ENCODE measurements at places on chromosomes 11 and 22.

GRCh38 chr11:2089536-2090165, 49.5 kb downstream of the IGF2 start:
- DNase-seq, result peak; percentile 40

DNA sequence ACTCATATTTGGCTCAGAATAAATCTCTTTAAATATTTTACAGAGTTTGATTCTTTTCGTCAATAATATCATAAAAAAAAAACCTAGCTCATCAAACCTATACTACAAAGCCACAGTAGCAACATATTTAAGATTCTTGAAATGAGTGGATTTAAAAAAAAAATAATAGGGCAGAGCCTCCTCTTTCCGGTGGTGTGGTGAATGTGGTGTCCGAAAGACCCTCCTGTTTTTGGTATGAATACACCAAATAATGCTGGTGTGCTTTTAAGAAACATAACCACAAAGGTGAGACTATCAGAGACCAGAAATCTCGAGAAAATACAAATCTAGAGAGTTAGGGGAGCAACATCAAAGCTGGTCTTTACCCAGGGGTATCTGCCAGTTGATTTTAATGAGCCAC, 342.6 kb downstream of the TBC1D22A start:
- DNase-seq, result no peak

DNA sequence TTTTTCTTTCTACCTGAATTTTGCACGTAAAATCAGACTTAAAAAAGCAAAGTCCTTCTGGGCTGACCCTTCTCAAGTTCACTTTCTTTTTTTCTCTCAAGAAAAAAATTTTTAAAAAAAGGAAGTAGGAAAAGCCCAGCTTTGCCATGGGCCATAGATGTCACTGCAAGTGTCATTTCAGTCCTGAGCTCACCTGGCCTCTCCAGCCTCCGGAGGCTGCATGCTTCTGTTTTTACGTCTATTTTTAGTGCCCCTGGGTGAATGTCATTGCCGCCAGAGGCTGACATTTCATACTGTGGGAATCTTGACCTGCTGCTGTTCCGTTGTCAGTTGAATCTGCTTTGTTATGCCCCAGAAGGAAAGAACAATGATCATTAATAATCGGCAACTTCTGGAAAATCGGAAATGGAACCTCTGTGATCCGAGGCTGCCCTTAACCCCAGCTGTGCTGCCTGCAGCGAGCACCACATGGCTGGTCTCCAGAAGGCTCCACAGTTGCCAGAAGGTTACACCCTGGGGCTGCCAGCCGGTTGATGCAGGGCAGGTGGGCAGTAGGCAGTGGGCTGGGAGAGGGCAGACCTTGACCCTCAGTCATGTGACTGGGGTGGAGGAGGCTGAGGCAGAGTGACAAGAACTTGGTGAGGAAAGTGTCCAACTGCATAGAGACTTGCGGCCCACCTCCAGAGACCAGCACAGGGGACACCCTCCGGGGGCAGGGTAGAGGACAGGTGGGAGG, 16.7 kb upstream of the MYEOV start:
- DNase-seq, result no peak

DNA sequence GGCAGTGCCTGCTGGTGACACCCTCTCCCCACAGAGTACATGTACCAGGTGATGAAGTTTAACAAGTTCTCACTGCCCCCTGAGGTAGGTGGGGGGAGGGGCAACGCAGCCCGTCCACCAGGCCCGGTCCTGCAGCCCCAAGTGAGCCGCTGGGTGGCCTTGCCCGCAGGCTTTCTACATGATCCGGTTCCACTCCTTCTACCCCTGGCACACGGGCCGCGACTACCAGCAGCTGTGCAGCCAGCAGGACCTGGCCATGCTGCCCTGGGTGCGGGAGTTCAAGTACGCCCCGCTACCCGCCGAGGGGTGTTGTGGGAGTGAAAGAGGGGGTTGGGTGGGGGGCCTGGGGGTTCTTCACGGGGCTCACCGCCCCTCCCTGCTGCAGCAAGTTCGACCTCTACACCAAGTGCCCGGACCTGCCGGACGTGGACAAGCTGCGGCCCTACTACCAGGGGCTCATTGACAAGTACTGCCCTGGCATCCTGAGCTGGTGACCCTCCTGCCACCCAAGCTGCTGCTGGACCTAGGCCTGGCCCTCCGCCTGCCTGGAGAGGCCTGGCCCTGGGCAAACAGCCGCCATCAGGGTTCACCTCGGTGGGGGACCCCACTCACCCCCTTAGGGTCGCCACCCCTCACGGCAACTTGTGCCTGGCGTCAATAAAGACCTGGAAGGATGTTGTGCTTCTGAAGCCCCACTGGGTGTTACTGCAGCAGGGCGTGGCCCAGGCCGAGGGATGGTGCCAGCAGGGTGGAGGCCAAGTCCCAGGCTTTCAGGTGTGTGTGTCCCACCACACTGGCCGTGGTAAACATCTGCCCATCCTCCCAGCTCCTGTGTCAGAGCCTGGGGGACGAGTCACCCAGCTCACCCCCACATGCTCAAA, 2.9 kb downstream of the MIOX start:
- no peak for DNase-seq

- DNase-seq, result no peak
These were observed 116.8 kb upstream of the NNMT start for GRCh38 chr11:114179234-114179941.

GRCh38 chr11:57484141-57484710, 23.9 kb downstream of the RTN4RL2 start:
- no peak for DNase-seq

GRCh38 chr11:124586238-124586860, 16.6 kb downstream of the OR8A1 start:
- DNase-seq, result peak; percentile 48

DNA sequence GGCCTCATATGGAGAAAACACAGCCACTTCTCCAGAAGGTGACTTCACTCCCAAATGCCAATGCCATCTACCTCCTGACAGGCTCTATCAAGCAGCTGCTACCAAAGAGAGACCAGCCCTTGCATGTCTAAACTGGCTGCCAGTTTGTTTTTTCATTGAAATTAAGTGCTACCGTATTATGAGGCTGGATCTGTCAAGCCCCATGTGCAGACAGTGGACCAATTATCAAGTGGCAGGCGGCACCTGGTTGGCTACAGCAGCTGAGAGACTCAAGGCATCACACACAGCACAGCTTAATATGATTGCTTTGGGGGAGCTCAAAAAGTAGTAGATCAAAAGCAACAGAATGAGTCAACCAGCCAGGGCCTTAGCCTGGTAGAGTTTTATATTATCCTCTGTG, 1293.0 kb upstream of the TENM4 start:
- DNase-seq, result no peak

DNA sequence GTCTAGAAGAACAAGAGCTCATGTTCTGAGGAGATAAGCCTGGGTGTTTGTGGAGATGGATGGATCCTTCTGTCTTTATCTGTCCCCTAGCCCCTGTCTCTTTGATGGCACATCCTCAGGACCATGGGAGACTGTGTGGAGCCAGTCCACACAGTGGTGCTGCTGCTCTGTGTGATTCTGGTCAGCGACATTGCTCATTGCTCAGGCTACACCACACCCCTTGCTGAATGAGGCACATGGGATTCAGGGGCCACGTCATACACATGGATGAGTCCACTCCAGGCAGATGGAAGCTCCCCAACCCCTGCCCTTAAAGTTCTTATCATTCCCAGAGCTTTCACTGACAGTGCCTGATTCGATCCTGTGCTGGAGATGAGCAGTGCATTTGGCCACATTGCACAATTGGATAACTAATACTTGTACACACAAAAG, 222.2 kb downstream of the NAV2 start:
- peak; percentile 80 for DNase-seq

GRCh38 chr11:33280411-33280810, 23.2 kb downstream of the HIPK3 start:
- DNase-seq, result no peak

GRCh38 chr11:59365232-59366018, 6.7 kb downstream of the OR5AN1 start:
- no peak for DNase-seq

DNA sequence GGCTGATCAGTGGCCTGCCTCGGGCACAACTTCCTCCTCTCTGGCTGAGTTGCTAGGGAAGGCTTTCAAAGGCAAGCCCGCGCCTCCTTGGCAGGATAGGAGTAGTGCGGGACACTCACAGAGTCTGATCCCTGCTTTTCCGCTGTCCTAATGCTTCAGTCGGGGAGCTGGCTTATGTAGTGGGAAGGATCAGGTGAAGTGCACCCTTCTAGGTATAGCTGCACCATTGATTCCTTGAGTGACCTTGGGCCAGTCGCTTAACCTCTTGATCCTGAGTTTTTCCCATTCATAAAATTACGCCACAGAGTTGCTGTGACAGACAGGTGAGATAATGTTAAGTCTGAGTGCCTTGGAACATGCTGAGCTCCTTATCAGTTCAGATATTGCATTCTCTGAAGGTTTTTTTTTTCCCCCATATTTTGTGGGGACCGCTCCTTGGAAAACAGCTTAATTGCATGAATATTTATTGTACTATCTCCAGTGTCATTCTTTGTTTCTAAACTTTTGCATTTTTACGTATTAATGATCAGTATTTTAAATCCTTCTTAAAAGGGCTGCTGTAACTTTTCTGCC, 961 bp downstream of the IPO7 start:
- DNase-seq, result no peak

DNA sequence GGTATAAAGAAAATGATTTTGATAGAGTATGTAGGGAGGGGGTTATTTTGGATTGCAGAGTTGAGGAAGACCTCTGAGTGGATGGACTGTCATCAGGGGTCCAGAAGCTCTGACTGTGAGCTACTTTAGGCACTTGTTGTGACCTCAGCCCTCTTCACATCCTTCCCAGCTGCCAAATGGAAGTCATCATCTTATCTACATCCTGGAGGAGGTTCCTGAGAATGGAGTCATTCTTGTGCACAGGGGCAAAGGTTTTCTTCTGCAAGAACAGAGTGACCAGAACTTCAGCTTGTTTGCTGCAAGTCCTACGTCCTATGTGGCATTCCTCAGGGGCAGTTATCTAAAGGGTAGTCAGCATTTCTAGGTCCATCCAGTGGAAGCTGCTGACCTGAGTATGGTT, 393.8 kb downstream of the AASDHPPT start:
- no peak for DNase-seq

- no peak for DNase-seq
These were observed 175.5 kb downstream of the ADAMTS15 start for GRCh38 chr11:130623670-130624668.

DNA sequence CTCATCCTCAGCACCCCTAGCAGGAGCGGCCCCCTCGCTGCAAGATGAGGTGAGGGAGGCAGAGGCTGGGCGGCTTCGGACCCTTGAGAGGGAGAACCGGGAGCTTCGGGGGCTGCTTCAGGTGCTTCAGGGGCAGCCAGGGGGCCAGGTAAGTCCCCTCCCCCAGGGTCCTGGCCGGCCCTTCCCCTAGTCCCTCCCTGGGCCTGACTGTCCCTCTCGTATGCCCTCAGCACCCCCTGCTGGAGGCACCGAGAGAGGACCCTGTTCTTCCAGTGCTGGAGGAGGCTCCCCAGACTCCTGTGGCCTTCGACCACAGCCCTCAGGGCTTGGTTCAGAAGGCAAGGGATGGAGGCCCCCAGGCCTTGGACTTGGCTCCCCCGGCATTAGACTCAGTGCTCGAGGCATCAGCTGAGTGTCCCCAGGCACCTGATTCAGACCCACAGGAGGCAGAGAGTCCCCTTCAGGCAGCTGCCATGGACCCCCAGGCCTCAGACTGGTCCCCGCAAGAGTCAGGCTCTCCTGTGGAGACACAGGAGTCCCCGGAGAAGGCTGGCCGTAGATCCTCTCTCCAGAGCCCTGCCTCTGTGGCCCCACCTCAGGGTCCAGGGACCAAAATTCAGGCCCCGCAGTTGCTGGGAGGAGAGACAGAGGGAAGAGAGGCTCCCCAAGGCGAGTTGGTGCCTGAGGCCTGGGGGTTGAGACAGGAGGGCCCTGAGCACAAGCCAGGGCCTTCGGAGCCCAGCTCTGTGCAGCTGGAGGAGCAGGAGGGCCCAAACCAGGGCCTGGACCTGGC, 4.0 kb downstream of the CCDC88B start:
- DNase-seq, result no peak

- no peak for DNase-seq
These were observed 12.7 kb downstream of the LGALS12 start for GRCh38 chr11:63518548-63518947.

- peak; percentile 98 for DNase-seq
These were observed at the start of gene LRRN4CL for GRCh38 chr11:62689421-62690183. Gene LRRN4CL (minus strand): TSS chr11:62689530. CDS start chr11:62688508, 1,022 bp downstream.

- no peak for DNase-seq
These were observed 12.6 kb downstream of the POLR2F start for GRCh38 chr22:37965940-37966664.

GRCh38 chr11:132126973-132127899, 756.8 kb downstream of the NTM start:
- DNase-seq, result peak; percentile 92

DNA sequence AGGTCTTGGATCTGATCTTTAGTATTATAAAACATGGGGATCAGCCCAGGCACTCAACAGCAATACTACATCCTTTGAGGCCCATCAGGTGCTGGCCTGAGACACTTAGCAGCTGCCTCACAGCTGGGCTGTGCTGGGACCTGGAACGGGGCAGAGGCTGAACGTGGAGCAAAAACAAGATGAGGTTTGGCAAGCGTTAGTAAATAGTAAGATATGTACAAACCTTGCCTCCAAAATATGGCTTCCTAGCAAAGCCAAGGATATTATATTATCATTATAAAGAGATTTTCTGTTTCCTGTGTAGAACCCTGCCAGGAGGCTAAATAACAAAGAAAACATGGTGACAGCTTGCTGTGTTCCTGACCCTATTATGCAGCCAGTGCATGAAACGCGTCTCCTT, 60.0 kb upstream of the SPON1 start:
- no peak for DNase-seq

DNA sequence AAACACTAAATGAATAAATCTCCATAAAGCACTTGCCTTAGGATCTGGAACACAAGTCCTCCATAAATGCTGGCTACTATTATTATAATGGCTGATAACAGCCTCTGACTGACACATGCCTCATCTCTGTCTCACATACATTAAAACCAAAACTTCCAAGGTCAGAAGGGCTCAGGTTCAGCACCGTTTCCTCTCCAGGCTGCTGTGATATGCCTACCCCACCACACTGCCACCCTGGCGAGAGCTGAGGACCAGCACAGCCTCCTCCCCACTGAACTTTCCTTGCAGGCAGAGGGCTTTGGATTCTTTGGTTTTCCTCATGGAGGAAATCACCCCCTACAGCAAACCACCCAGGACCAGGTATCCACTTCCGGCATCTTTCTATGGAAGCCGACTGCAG, 112.8 kb downstream of the ABTB2 start:
- DNase-seq, result no peak

DNA sequence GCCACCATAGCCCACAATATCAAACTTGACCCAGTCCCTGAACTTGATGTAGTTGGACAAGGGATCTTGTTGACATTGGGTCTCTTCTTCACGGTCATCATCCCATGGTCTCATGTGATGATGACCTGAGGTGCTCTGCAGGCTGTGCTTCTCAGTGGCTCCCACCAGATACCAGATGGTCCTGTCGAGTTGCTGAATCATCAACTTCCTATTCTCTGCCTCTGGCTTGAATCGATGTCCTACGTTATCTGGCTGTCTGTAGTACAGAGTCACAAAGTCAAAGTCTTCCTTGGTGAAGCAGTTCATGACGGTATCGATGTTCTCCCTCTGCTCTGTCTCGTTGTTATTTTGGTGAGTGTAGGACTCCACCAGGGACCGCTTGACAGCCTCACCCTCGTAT, 145.7 kb upstream of the ALDH3B2 start:
- no peak for DNase-seq

All from AG08395 (cell line).